ENCODE measurements at places on chromosomes 4 and X.

- no peak for DNase-seq
Measured at GRCh38 chrX:129650821-129651510, 3.8 kb downstream of the APLN start.

- no peak for DNase-seq
Measured at GRCh38 chr4:153282023-153282422, 62.5 kb upstream of the MND1 start.

DNA sequence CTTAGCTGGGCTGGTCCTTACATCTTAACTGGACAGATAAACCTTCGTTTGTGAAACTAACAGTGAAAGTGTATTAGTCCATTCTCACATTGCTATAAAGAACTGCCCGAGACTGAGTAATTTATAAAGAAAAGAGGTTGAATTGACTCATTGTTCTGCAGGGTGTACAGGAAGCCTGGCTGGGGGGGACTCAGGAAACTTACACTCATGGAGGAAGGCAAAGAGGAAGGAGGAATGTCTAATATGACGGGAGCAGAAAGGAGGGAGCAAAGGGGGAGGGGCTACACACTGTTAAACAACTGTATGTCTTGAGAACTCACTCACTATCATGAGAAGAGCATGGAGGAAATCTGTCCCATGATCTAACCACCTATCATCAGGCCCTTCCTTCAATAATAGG, 1566.5 kb upstream of the PCDH7 start:
- DNase-seq = no peak

DNA sequence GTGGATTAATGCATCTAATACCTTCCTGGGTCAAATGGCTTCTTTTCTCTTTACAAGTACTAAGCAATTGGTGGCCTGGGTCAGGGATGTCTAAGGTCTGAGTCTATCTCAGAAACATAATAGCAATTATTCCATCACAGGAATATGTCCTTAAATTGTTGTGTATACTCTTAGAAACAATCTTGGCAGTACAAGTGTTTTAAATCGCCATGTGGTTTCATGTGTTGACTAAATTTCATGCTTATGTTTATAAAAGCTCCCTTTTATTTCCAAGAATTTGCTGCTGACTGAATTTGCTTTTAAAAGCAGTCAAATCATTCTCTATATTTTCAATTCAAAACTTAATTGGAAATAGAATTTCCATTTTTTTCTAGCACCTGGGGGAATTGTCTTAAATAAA, 125.3 kb upstream of the PACRGL start:
- no peak for DNase-seq

DNA sequence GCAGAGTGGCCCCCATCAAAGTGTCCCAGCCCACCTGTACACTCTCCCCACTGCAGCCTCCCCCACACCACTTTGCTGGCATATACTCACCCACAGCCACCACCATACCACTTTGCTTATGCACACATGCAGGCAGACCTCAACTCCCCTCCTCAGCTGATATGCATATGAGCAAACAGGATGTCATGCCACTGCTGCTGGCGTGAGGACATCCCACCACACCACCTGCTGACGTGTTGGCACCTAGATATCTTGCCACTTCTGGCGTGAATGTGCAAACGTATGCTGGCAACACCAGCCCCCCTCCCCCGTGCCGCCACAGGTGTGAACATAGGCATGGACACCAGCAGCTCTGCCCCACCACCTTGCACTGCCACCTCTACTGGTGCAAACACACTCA, 22.4 kb upstream of the MAGEA8 start:
- DNase-seq = no peak

GRCh38 chrX:13220916-13221315, 98.9 kb downstream of the ATXN3L start:
- no peak for DNase-seq

DNA sequence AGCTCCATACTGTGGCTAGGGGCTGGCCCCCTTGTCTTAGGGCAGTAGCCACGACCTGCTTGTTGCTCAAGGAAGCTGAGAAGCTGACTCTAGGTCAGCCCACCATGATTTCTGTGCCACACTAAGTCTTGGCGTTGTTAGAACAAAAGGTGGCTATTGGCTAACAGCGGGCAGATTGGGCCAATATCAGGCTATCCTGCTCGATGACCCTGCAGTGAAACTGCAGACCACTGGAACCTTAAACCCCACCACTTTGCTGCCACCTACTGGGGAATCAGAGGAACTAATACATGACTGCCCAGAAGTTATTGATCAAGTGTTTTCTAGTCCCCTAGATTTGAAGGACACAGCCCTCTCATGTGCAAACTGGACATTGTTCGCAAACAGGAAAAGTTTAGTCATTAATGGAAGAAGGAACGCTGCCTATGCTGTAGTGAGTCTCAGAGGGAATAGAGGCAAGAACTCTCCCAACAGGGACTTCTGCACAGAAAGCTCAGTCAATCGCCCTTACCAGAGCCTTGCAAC, 17.0 kb upstream of the PAPSS1 start:
- no peak for DNase-seq

DNA sequence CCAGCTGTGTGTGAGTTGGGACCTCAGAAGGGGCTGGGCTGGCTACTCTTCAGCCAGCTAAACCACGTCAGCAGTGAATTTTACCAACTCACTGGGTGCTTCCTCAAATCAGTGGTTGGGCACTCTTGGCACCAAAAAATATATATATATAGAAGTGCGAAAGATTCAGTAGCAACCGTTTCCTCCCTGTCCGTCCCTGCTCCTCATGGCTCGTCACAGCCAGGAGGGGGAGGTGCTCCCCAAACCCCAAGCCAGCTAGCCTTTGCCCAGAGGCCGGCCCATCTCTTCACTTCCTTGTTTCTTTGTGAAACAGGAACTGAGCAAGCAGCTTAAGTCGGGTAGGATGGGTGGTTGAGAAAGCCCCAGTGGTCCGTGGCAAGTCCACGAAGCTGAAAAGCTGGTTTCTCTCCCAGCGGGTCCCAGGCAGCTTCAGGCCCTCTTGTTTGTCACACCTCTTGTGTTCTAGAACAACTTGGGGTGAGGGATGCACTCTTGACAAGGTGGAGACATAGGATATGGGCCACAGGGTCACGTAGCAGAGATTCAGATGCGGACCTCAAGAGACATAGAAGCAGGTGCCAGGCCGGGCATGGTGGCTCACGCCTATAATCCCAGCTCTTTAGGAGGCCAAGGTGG, 6.8 kb upstream of the SASH3 start:
- DNase-seq = no peak

- no peak for DNase-seq
Measured at GRCh38 chr4:185205697-185206342, 2.0 kb upstream of the CFAP97 start.

GRCh38 chr4:115154826-115155225, 41.4 kb upstream of the NDST4 start:
- peak; percentile 38 for DNase-seq

GRCh38 chrX:132187451-132187850, 31.8 kb downstream of the RAP2C start:
- no peak for DNase-seq

DNA sequence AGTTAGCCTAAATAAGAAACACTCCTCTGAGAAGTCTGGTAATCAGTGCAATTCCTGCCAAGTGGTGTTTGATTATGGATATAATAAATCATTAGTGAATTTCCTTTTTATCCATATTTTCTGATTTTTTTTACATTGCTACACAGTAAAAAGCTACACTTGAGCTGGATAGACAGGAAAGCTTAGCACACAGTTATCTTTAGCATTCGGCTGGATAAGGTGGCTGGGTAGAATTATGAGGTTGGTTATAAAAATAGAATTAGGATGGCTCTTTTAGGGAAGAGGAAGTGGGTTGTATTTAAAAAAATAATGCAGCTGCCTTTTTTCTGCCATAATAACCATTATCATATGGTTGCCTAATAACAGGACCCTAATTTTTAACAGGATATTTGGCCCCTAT, 460.6 kb downstream of the NAF1 start:
- no peak for DNase-seq

- no peak for DNase-seq
Measured at GRCh38 chrX:2677764-2678163, 13.3 kb upstream of the CD99 start.

DNA sequence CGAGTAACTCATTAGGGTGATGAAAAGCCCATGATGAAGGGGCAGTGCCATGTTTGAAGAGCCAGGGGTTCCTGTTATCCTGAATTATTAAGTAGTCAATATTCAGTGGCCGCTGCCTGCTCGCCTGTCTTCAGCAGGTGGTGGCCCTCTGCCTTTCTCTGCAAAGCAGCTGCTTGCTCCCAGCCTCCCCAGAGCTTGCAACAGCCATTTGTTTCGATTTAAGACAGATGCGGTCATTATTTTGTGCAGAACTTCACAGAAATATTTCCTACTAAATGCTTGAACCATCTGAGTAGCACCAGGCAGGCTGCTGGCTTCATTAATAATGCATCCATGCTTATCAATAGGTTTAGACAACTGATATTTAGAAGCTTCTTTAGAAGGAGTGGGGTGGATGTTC, 104.3 kb upstream of the TTC29 start:
- DNase-seq = no peak

GRCh38 chr4:82358847-82359246, 14.9 kb downstream of the HNRNPD start:
- no peak for DNase-seq

- DNase-seq = peak; percentile 86
Measured at GRCh38 chrX:133685822-133686221, 270.5 kb upstream of the GPC4 start.

- DNase-seq = no peak
Measured at GRCh38 chr4:48748949-48749596, 31.0 kb downstream of the FRYL start.

DNA sequence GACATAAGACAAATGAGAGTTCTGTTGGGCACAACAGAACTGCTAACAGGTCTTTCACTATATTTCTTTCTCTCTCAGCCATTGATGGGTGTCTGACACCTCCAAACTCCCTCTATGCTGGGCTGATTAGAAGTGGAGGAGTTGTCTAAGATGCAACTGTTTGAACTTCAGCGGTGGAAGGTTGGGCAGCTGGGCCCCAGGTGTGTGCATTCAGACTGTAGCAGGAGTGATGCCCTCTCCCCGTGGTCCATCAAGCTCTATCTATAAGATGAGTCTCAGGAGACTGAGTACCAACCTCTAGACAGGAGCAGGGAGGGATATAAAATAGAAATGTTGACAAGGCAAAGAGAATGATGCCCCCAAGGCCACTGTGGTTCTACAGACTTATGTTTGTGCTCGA, 28.2 kb upstream of the CHRNA9 start:
- DNase-seq = no peak

- no peak for DNase-seq
Measured at GRCh38 chr4:145982791-145983190, 44.2 kb upstream of the ZNF827 start.

GRCh38 chr4:8158710-8159536, at the start of gene ABLIM2:
ABLIM2 (minus strand) TSS chr4:8158813; CDS start chr4:8158689, 124 bp downstream.
- peak; percentile 81 for DNase-seq

DNA sequence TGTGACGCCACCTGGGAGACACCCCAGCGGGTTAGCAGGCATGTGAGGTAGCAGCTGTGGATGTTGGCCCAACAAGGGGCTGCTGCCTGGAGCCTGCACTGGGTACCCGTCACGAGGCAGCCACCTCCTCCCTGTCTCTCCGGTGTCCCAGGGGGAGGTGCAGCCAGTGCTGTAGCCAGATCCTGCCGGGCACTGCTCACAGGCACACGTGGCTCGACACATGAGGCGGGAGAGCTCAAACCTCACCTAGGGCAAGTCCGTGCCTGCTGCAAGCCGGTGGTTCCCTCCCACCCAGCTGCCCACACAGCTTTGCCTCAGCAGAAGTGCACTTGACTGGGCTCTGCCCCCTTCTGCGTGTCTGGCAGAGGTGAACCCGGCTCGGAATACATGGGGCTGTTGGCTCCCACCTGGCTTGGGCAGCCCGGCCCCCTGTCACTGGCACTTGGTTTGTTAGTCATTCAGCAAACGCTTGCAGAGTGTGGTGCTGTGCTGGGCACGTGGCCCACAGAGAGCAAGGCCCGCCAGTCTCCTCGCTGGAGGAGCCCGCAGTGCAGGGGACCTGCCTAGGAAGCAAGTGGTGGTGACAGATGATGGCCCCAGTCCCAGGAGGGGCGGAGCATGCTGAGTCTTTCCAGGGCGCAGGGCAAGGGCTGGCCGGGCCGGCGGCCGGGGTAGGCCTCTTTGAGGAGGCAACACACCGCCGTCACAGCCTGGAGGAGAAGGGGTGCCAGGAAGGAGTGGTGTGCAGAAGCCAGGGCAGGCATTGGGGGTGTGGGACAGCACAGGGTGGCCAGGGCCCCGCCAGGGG, 10.1 kb upstream of the SH3TC1 start:
- peak; percentile 92 for DNase-seq

DNA sequence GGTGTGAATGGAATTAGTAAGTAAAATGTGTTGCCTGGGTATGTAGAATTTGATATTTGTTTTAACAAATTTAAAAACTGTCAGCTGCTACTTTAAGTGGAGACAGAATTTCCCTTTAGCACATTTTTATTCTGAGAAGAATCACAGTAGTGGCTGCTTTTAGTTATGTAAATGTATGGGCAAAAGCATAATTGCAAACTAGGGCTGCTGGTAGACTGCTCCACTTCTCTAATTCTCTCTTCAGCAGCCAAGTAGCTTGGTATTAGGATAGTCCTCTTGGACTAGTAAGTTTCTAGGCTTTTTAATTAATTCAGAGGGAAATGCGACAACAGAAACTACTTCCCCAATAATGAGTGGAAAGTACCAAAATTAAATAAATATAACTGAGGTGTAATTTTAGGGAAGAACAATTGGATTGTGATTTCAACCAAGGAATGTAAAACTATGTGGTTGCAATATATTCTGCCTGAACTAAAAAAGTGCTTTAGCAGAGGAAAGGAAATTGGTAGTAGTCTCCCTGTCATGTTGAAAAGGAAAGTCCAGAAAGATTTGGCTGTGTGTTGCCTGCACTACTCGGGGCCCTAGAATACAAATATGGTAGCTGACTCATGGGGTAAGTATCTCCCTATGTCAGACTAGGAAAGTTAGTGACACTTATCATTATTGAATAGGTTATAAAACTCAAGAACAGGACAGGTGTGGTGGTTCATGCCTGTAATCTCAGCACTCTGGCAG, 9.2 kb upstream of the EIF4E start:
- DNase-seq = no peak

GRCh38 chr4:20356565-20356964, 104.9 kb downstream of the SLIT2 start:
- DNase-seq = peak; percentile 10

- no peak for DNase-seq
Measured at GRCh38 chrX:136347706-136348105, 46.9 kb downstream of the ADGRG4 start.

GRCh38 chr4:181254771-181255170, 988.4 kb upstream of the TENM3 start:
- no peak for DNase-seq

DNA sequence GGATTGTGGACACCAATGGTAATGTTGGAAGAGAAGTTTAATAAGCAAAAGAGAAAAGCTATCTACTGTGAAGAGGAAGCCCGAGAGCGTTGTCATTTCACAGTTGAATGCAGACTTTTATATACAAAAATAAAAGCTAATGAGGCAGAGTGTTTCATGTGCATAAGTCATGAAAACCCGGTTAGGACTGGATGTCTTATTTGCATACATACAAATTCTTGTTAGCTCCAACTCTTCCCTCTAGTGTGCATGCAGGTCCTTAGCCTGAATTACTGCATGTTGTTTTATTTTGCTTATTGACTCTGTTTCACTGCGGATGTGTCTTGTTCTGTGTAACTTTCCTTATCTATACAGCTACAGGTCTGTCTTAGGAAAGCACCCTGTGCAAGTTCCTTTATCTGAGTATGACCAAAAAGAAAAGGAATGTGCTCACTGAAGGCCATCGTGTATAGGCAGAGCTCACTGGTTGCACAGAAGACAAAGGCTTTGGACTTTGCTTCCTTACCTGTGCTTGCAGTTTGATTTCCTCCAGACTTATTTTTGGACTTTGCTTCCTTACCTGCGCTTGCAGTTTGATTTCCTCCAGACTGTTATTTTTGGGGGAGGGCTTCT, 25.1 kb upstream of the UGT2B11 start:
- DNase-seq = no peak

- no peak for DNase-seq
Measured at GRCh38 chrX:135170877-135171519, at the start of gene CT55. CT55 (minus strand) TSS chrX:135171398; CDS start chrX:135171171, 227 bp downstream.

Measured in DMS153 (cell line).